ENCODE measurements at places on chromosomes 2 and 18.
A peak's percentile ranks its signal among the peaks of the same experiment; 100 is the strongest.

DNA sequence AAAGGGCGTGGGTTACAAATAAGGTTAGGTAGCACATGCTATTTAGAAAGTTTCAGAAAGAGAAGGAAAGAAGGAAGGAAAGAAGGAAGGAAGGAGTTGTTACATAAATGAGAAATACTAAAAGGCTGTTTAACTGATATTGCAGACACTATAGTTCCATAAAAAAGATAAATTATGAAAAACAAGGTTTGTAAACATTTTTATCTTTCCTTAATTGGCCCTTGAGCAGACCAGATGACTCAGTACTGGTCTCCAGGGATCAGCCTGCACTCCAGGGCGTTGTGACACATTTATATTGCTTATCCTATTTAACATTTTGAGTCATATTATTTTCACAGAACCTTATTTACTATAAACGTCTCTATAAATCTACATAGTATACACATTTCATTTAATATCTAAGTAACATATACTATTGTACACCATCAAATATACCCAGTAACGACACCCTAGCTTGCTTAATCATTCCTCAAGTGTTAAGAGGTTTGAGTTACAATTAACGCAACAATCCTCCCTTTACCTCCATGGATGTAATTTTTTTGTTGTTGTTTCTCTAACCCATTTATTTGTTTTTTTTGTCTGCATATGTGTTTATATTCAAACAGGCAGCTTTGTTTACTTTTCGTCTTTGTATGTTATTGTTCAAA is 2.8 kb upstream of the RAB31 start:
- DNase-seq: peak; percentile 63

DNA sequence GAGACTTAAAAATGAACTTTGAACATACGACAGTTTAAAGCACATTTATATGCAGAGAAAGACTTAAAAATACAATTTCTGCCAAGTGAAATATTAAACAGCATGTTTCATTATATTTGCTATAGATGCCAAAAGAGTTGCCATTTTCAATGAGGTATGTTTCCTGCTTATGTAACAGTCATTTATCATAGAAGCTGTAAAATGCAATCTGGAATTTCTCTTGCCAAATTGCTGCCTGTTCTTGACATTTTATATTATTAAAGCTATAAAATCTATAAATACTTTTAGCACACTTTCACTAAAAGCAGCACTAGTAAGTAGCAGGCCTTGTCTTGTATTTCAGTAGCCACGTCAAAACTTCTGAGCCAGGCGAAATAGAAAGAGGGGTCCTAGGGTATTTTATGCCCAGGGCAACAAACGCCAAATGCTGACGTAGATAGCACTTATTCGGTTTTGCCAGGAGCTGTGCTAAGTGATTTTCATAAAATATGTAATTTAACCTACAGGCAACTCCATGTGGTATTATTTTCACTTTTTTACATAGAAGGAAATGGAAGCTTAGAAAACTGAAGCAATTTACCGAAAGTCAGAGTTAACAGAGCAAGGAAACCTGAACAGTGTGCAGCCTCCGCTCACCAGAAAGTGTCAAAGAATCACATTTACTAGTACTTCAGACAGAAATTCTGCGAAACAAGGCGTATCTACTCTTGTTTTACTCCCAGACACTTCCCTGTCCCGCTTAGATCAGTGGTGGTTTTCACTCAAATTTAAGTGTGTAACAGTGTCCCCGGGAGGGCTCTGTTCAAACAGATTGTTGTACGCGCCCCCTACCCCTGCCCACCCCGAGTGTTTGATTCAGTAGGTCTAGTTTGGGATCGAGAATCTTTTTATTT is 1.2 kb upstream of the CYP20A1 start:
- DNase-seq: no peak

DNA sequence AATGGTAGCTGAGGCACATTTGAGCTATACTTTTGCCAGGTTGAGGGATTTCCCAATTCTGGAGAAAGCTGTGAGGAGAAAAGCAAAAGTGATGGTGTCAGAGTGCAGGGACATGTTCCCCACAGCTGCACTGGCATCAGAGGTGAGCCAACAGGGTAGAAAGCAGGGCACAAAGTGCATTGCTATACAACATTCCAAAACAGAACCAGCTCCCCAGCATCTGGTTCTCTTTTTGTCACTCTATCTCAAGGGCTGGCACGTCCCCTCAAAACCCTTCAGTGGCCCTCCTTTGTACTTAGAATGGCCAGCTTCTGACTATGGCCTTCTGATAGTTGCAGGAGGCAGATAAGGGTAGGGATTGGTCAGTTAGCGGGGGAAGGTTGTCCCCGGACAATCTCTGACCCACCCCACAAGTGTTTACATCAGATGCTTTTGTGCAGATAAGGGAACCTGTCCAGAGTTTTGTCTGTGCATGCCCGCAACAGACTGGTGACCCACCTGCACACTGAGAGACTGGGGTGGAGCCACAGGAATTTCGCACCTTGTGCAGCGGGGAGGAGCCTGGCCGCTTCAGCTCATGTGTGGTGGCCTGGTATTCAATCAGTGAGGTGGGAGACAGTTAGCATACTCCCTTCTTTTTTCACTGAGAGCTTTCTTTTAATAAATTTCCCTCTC is 31.0 kb upstream of the TMEM17 start:
- no peak for DNase-seq

- DNase-seq: no peak
These were observed 214.0 kb upstream of the NT5C1B start for GRCh38 chr2:18803141-18803939.

GRCh38 chr2:173355132-173355865 is 627 bp downstream of the CDCA7 start:
- peak; percentile 58 for DNase-seq

Data from hepatic stellate cell (primary cell).